ENCODE measurements at places on chromosomes 3 and 15.

- DNase-seq: no peak
These were observed 14.2 kb upstream of the SNX22 start for GRCh38 chr15:64137226-64137833.

- no peak for DNase-seq
These were observed 24.7 kb downstream of the NPTN start for GRCh38 chr15:73608475-73608874.

DNA sequence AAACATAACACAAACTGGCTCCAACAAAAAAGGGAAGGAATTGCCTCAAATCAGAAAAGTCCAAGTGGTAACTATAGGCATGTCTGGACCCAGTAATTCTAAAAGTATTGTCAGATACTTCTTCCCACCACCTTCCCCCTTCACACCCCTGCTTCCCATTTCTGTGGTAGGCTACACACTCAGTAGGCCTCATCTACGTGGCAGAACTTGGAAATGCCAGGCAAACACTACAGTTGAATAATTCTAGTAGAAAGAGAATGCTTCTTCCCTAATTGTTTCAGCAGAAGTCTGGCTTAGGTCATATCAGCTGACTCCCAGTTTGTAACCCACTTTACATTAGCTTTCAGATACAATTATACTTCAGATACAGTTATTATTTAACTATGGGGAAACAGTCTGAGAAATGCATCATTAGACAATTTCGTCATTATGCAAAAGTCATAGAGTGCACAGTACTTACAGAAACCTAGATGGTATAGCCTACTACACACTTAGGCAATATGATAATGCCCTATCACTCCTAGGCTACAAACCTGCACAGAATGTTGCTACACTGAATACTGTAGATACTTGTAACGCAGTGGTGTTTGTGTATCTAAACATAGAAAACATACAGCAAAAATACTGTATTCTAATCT lies 6.4 kb downstream of the SETMAR start:
- no peak for DNase-seq

- no peak for DNase-seq
These were observed 239.4 kb downstream of the ADAMTSL3 start for GRCh38 chr15:83893308-83893707.

- no peak for DNase-seq
These were observed 213.8 kb downstream of the NR1D2 start for GRCh38 chr3:24158761-24159454.

GRCh38 chr3:114212646-114213045 lies 24.7 kb downstream of the ZNF80 start:
- DNase-seq: no peak

DNA sequence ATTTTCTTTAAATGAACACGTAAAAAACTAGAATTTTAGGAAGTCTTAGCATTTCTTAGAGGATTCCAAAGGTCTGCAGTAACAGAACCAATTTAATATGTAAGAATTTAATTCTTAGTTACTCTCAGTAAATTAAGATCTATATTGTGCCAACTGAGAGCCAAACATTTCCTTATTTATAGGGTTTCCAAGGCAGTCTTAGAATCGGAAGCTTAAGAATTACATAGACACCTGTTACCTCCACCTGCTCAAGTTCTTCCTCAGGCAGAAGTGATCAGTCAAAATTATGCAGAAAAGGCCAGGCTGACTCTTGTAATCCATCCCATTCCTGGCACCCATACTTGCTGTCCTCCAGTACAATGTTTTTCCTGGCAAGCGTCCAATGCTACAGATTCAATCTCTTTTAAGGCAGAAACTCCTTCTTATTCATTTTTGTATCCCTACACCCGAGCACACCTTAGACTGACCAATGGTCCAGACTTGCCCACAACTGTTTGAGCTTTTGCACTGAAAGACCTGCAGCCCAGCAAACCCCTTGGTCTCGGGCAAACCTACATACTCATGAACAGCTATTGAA lies 64.3 kb downstream of the NCEH1 start:
- no peak for DNase-seq

GRCh38 chr3:133461291-133461690 lies 61.4 kb downstream of the BFSP2 start:
- no peak for DNase-seq

DNA sequence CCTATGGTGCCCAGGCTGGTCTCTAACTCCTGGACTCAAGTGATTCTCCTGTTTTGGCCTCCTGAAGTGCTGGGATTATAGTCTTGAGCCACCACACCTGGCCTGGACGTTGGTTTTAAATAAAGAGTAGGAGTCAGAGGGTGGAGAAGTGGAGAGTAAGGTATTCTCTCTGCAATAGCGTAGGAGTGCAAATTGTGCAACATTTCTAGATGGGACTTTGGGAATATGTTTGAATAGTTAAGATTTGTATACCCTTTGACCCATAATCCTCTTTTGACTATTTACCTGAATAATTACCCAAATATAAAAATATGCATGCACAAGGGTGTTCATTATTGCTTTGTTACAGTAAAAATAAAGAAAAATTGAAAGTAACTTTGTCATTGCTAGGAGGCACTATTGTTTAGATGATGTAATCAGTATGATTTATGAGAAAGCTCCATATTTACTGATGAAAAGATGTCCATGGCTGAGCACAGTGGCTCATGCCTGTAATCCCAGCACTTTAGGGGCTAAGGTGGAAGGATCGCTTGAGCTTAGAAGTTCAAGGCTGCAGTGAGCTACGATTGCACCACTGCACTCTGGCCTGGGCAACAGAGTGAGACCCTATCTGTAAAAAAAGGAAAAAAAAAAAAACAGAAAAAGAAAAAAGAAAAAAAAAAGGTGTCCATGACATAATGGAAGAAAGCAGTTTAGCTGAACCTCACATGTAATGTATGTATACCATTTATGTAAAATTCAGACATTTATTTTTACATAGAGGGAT lies 15.1 kb upstream of the XYLB start:
- DNase-seq: no peak

DNA sequence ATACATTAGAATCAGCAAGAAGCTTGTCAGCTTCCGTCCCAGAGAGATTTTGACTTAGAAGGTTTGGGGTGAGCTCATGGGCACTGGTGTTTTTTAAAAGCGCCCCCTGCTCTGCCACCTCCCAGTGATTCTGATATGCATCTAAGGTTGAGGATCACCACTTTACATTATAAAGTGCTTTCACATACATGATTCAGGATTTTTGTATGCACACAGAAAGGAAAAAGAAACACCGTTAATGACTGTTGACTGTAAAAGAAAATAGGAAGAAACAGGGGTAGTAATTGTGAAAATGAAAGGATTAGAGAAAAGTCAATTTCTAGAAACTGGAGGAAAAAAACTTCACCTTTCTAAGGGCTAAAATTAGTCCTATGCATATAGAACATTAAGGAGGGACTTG lies 104.9 kb upstream of the ZBED2 start:
- DNase-seq: no peak

DNA sequence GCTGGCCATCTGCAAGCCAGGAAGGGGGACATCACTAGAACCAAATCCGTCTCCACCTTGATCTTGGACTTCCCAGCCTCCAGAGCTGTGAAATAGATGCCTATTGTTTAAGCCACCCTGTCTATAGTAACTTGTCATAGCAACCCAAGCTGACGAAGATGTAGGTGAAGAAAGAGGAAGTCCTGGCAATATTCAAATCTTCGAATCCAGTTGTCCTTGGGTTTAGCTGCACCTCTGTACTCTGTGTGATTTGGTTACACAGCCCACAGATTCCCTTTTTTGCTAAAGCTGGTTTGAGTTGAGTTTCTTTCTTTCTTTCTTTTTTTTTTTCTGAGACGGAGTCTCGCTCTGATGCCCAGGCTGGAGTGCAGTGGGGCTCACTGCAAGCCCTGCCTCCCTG lies 68.0 kb upstream of the XCR1 start:
- no peak for DNase-seq

DNA sequence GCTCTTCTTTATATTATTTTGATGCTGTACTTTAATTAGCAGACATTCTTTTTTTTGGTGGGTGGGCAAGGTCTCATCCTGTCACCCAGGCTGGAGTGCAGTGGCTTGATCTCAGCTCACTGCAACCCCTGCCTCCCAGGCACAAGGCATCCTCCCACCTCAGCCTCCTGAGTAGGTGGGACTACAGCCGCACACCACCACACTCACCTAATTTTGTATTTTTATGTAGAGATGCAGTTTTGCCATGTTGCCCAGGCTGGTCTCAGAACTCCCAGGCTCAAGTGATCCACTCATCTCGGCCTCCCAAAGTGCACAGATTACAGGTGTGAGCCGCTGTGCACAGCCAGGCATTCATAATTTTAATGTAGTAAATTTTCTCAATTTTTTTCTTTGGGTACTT lies 608.1 kb downstream of the ZNF385D start:
- DNase-seq: no peak

- DNase-seq: no peak
These were observed 30.5 kb downstream of the CD86 start for GRCh38 chr3:122085673-122086072.

DNA sequence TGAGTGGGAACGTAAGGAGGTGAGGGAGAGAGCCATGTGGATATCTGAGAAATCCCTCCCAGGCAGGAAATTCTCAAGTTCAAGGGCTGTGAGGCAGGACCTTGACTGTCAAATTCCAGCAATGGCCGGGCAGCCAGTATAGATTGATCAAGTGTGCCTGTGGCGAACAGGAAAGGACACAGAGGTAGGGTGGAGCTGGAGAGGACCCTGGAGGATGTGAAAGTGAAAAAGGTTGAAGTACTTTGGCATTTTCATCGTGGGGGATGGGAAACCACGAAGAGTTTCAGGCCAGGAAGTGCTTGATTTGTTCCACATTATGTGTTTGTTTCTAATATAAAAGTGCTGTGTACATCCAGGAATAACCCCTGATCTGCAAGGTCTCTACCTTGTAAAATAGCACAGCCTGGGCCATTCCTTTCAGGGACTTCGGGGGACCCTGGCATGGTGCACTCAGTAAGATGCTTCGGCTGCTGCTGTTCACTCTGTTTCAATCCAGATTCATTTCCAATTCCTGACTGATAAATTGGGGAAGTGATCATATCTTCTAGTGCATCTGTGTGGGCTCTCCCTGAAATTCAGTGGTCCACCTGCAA lies 156.6 kb downstream of the MCTP2 start:
- DNase-seq: no peak

Data from HS-5 (cell line).